T-helper 22 cell (primary cell): ENCODE measurements at places on chromosomes 16 and 17.
A peak's percentile ranks its signal among the peaks of the same experiment; 100 is the strongest.

DNA sequence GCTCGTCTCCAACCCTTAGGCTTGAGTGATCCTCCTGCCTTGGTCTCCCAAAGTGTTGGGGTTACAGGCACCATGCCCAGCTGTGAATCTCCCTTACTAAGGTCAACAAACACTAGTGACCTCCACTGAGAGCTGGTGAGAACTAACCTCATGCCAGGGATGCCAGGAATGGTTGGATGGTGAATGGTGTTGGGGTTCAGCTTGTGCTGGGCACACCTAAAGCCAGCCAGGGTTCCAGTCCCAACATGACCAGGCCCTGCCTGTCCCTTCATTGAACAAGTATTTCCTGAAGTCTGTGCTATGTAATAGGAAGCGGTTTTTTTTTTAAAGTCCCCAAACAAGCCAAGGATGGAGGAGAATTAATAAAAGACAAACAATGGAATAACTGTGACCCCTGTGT lies 56.0 kb upstream of the TOB1 start:
- DNase-seq: no peak

- no peak for DNase-seq
Measured at GRCh38 chr17:81646869-81647600, 9.3 kb downstream of the PDE6G start.

- no peak for DNase-seq
Measured at GRCh38 chr16:58029410-58029809, 3.9 kb downstream of the MMP15 start.

GRCh38 chr16:86010680-86011141 lies 111.7 kb downstream of the IRF8 start:
- no peak for DNase-seq

DNA sequence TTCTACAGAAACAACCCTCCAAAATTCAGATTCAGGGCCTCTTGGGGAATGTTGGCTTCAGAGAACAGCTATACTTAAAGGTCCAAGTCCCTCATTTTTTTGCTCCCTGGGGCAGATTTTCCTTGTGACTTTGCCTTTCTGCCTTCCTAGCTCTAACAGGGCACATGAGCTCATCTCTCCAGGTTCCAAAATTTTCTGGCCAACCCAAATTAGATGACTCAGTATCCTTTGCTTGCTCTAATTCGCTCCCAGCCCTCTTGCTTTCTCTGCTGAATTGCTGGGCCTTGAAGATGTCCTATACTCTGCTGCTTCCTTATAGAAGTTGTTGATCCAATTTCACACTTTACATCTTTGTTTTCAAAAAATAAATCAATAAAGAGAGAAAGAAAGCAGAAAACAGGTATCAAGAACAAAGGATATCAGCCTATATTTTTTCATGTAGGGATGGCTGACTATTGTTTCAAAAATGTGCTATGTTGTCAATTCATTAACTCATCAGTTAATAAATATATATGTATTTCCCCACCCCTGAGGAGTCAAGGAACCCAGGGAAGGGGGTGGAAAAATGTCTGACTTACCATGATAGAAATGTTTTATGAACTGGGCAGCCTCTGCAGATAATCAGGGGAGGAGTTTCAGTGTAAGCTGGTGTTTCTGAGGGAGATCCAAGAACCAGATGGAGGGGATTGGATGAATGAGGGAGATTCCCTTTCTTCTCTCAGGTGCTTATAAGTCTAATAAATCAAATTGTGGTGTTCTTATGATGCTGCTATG lies 1.0 kb upstream of the KRTAP4-2 start:
- no peak for DNase-seq

DNA sequence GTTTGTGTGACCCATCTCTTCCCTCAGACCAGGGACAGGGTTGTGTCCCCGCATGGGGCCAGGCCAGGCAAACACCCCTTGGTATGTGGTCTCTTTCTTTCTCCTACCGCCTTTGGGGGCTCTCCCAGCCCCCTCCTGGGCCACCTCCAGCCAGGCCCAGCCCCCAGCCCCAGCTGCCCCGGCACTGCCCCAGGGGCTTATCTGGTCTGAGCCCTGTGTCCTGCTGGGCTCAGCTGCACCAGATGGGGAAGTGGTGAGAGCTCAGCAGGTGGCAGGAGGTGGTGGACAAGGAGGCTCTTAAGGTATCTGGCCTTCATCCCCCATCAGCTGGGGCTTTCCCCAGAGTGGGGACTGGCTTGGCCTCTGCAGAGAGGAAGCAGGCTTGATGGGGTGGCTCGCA lies 8.7 kb downstream of the ADAM11 start:
- no peak for DNase-seq

DNA sequence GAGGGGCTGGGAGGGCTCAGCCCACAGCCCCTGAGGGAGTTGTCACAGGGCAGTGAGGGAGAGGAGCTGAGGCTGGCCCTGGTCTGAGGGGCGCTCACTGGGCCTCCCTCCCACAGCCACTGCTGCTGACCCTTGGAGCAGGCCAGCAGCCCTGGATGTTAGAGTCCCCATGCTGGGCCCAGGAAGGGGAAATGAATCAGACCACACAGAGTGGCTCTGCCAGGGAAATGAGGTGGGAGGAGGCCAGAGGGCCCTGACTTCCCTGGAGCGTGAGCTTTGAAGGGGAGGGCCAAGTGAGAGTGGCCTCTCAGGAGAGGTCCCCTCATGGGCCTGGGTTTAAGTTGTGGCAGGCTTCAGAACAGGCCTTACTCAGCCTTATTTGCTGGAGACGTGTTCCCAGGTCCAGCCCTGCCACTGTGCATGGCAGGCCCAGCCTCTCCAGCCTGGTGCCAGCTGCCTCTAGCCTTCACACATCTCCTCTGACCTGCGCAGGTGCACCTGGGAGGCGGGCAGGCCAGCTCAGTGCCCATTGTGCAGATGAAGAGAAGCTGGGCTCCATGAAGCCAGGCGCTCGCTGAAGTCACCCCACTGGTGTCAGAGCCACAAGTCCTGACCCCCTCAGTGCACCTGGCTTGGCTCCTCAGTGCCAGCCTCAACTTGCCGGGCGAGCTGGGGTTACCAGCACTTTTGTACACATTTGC lies 15.4 kb downstream of the GPT2 start:
- DNase-seq: no peak

GRCh38 chr17:2011411-2012371 lies 13.4 kb downstream of the RTN4RL1 start:
- no peak for DNase-seq

DNA sequence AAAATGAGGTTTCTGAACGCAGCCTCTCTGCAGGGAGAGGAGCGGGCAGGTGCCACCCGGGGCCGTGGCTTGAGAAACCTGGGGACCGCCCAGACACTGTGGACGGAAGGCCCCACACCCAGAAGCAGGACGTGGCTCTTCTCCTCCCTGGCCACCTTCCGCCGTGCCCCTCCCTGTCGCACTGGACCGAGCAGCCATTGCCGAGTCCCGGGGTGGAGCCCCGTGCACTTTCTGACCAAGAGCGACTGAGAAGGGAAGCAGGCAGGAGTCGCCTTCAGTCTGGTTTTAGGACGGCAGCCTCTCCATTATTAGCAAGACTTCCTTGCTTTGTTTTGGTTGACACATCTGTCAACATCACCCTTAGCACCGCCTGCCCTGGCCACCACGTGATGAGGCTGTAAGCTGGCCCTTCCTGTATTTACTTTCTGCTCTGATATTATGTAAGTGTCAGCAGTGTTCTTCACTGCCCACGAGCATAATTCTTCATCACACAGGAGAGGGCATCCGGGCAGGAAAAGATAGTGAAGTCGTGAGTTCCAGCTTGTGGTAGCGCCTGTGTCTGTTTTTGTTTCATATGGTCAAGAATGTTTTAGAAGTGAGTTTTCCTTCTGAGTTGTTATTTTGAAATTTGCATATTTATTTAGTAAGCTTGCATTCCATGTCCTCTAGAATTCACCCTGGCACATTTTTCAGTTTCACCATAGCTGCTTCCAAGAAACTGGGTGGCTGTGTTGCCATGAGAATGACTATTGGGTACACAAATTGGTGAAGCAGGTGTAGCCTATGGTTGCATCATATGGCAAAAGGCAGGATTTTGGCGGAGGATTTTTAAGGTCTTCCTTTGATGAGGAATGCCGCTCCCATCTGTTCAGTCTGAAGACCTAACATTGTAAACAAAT lies 1.0 kb downstream of the HERPUD1 start:
- DNase-seq: peak; percentile 4

- no peak for DNase-seq
Measured at GRCh38 chr17:55198690-55199370, 65.9 kb upstream of the HLF start.

DNA sequence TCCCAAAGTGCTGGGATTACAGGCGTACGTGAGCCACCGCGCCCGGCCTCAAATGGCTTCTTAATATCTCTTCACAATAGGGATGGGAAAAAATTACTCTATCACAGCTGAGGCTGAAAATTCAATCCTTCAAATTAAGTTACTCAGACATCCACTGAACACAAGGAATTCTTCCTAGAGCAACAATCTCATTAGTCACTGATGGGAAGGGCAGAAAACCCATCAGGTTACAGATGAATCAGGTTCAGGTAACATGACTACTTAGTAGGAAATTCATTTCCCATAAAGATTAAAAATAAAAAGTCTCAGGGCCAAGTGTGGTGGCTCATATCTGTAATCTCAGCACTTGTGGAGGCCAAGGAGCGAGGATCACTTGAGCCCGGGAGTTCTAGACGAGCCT lies 42.5 kb upstream of the ABR start:
- DNase-seq: no peak

DNA sequence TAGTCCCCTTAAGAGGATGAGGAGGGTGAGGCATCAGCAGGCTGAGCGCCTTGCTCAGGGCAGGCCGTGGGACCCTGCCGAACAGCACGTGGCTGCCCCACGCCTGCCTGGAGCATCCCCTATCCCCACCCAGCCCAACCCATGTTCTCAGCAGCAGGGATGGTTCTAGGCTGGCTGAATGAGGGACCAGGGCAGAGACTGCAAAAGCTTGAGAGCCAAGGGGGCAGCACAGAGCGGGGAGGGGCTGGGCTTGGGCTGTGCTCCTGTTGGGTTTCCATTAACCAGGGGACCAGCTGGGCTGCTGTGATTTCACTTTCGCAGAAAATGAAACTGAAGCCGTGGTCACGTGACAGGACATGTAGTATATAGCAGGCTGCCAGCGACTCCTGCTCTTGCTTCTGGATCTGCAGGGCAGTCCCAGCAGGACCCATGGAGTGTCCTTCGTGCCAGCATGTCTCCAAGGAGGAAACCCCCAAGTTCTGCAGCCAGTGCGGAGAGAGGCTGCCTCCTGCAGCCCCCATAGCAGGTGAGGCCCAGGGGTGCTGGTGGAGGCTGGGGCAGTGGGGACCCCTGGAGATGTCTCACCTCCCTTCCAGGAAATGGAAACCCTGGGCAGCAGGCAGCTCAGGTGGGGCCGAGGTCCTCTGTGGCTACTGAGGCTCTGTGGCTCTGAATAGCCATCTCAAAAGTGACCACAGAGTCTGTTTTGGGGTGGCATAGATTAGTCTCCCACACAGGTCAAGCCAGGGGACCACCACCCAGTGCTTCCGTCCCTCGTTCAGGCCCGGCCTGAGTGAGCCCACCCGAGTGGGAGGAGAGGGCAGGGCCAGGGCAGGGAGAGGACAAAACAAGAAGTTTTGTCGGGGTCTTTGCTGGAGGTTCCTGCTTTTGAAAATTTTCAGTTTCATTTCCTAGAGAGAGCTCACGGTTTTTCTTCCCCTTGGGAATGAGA lies 2.9 kb downstream of the RNF213 start:
- DNase-seq: peak; percentile 79

GRCh38 chr17:68516732-68517131 lies 4.5 kb downstream of the PRKAR1A start:
- no peak for DNase-seq

DNA sequence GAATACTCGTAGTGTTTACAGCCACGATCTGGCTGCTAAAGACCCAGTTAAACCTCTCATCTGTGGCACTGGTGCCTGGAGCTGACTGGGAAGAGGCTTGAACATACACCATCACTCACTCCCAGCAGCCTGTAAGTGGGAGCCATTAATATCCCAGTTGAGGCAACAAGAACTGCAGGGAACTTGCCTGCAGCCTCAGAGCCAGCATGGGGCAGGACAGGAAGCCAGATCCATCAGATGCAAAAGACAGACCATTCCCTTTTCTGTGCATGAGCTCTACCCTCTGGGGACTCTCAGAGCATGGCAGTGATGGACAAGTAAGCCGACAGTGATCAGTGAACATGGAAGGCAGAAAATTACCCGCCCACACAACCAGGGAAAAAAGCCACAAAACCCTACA lies 91.8 kb downstream of the TMEM132E start:
- DNase-seq: no peak

DNA sequence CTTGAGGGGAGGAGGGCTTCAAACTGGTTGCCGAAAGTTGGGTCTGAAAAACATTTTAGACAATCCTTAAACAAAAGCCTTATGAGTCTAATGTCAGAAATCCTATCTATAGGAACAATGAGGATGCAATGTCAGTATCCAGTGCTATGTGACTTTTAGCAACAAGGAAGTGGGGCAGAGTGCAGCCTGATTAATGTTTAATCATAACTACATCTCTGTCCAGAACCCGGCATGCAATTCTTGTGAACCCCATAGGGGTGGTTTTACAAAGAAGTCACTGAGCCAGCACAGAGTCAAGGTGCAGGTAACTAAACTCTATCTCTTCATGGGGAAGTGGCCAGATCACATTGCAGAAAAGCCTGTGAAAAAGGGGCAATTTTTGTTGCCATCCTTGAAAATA lies 267.5 kb downstream of the HS3ST4 start:
- DNase-seq: no peak

DNA sequence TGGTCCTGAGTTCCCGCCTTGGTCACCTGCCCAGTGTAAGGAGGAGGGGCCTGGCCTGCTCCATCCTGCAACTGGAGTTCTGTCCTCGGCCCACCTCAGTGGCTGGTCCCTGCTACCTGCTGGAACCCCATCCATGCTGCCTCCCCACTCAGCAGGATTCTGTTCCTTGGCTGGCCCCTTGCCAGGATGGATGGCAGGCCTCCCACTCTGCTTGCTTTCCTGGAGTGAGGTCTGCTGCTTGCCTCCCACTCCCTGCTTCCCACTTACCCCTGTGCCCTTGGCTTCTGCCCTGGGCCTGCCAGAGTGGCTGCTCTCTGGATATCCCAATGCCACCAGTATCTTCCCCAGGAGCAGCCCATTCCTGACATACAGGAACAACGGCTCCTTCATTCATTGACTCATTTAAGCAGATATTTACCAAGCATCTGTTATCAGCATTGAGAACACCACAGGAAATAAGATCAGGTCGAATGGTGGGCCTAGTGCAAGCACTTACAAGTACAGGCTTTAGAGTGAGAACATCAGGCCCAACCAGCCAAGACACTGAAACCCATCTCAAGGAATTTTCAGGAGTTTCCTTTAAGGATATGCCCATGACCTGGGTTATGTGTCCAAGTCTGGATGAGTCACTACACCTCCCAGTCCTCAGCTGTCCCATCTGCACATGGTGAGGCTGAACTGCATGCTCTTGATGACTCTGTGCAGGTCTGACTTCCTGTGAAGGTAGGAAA lies 17.0 kb upstream of the RPRML start:
- no peak for DNase-seq

DNA sequence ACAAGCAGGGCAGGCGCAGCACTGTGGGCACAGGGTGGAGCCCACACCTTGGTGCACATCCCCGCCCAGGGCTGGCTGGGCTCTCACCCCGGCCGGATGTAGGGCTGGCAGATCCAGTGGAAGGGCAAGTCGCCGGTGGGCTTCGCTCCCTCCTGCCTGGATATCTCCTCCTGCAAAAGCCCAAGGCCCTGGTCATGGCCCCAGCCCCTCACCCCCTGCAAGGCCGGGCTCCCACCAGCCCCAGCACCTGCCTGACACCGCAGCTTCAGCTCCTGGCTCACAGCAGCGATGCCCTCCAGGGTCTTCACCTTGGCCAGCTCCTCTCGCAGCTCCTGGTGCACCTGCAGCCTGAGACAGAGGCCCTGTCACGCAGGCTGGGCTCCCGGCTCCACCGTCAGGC lies 5.0 kb downstream of the DUS1L start:
- DNase-seq: no peak

GRCh38 chr16:75821117-75821516 lies 94.8 kb upstream of the CPHXL start:
- DNase-seq: no peak

- DNase-seq: no peak
Measured at GRCh38 chr17:17528696-17529652, 32.8 kb upstream of the RASD1 start.
